Cardiac fibroblast (primary cell): ENCODE measurements at places on chromosomes 3 and 15.

GRCh38 chr15:23566071-23566554 lies 639 bp downstream of the MKRN3 start:
- DNase-seq, result no peak

GRCh38 chr3:126994661-126995245 lies 11.8 kb downstream of the PLXNA1 start:
- DNase-seq, result peak; percentile 87

- DNase-seq, result no peak
Measured at GRCh38 chr15:83980637-83981036, 254.9 kb upstream of the GOLGA6L4 start.

DNA sequence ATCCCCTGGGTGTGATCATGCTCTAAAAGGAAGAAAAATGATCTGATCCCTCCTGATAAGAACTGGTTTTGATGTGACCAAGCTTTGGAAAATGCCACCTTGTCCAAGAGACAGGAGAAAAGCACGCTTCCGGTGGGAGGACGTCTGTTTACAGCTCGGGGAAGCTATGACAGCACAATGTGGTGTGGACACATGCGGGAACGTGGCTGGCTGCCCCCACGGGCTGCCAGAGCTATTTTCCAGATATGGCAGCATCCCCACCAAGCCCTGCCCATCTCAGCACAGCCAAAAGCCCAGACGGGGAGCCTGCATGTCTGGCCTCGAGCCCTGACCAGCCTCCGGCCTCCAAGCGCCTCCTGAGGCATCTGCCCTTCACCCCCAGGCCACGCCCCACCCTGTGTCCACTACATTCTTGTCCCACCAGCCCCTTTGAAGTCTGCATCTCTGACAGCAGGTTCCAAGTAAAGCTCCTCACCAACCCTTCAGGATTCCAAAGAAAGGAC lies 63.2 kb upstream of the HRH1 start:
- peak; percentile 58 for DNase-seq

DNA sequence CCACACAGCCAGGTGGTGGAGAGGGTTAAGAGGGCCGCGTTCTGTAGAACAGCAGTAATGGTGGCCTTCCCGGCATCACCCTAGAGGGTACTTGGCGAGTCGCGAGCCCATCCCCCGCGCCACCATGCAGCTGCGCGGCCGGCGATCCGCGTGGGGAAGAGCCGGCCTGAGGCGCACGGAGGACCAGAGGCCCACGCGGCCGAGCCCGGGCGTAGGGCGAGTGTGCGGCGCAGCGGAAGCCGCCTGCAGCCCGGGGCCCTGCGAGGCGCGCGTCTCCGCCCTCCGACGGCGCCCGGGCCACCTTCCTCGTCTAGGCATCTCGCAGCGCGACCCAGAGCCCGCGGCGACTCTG lies 423 bp downstream of the TKT start:
- DNase-seq, result no peak

- DNase-seq, result no peak
Measured at GRCh38 chr15:100200287-100200880, 141.4 kb downstream of the ADAMTS17 start.
